ENCODE measurements at places on chromosomes 3 and 15. TPM values are rescaled to one million over a fixed set of nuclear protein-coding genes. Genes with fewer than 3 reads are reported as not detected.

CORO2B gene
- 11.3 TPM for total RNA-seq

TEX55 gene
- total RNA-seq, result not detected

ZDHHC19 gene
- total RNA-seq, result 0.73 TPM

POLQ gene
- total RNA-seq, result 0.97 TPM

WDR72 gene
- total RNA-seq, result not detected

UROC1 gene
- not detected for total RNA-seq

PXK gene
- 109 TPM for total RNA-seq

SCG3 gene
- total RNA-seq, result not detected

HYAL3 gene
- total RNA-seq, result 1.9 TPM

ABHD17C gene
- total RNA-seq, result 2.8 TPM

RASGRF1 gene
- 9.4 TPM for total RNA-seq

ILDR1 gene
- 1.6 TPM for total RNA-seq

SEC11A gene
- 69.8 TPM for total RNA-seq

CHL1 gene
- 16.4 TPM for total RNA-seq

CACNA2D3 gene
- 0.15 TPM for total RNA-seq

GAP43 gene
- not detected for total RNA-seq

ACAN gene
- not detected for total RNA-seq

TRA2B gene
- 220 TPM for total RNA-seq

Data from B cell (primary cell).